ENCODE measurements at places on chromosomes 3 and 15.
A peak's percentile ranks its signal among the peaks of the same experiment; 100 is the strongest.

GRCh38 chr3:135314237-135314636 is 519.2 kb downstream of the EPHB1 start:
- DNase-seq = no peak

GRCh38 chr3:197697355-197697754 is 39.3 kb downstream of the RUBCN start:
- DNase-seq = no peak

- peak; percentile 9 for DNase-seq
These were observed 67.6 kb upstream of the HACD2 start for GRCh38 chr3:123652342-123652984.

- no peak for DNase-seq
These were observed 15.6 kb upstream of the MAGEF1 start for GRCh38 chr3:184727357-184728009.

GRCh38 chr15:88031461-88031860 is 225.1 kb downstream of the NTRK3 start:
- no peak for DNase-seq

DNA sequence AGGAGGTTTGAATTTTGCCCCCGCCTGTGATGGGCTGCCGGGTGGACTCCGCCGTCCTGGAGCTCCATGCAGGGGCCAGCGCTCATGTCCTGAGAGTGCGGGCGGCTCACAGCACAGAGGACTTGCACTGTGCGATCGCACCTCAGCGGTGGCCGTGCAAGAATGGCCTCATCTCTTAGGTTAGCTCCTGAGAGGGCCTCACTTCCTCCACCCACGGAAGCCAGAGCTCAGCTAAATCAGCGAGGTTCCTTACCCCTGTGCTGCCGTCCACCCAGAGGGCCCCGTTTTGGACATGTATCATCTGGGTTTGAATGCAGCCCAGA is 72.0 kb upstream of the PCSK6 start:
- no peak for DNase-seq

DNA sequence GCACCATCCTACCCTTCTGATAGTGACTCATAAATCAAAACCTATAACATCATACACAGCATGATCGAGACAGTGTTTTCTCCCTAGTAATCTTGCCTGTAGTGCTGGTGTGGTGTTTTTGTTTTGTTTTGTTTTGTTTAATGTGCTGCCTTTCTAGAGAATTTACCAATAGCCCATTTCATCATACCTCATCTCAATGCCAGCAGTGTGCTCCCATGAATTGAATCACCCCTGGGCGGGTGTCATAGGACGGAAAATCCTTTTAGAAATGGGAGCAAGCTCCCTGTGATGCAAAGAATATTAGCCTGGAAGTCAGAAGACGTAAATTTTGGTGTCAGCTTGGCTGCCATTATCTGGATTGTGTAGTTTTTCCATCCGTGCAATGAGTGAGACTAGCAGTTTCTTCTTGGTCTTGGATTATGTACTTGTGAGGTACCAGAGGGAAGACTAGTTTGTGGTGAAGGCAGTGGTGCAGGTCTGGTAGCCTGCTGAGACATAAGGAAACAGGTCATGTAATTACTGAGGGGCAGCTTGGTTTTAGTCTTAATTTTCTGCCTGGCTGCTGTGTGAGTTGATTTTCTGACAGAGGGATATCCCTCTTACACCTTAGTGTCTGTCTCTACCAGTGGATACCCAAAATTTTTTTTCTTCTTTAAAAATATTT is 29.9 kb downstream of the IGSF10 start:
- no peak for DNase-seq

- no peak for DNase-seq
These were observed 102.0 kb upstream of the PRICKLE2 start for GRCh38 chr3:64327100-64327804.

DNA sequence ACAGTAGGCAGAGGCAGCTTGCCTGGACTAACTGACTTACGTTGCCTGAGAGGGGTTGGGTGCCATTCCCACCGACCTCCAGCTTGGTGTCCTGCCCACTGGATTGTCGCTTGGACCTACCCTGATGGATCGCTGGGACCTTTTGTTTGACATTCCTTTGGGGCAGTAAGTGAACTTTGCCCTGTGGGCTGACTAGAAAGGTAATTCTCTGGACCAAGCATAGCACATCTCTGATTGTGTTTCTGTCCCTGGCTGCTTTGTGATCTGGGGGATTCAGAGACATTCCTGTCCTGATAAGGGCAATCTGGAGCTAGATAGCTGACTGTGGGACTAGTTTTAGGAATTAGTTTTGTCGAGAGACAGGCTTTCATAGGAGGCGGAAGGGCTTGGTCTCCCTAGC is 19.5 kb upstream of the IFT57 start:
- no peak for DNase-seq

- DNase-seq = no peak
These were observed 50.8 kb upstream of the PPIB start for GRCh38 chr15:64213646-64214045.

- no peak for DNase-seq
These were observed 25.9 kb downstream of the CEMIP start for GRCh38 chr15:80804970-80805495.

GRCh38 chr15:77503764-77504163 is 83.1 kb downstream of the HMG20A start:
- DNase-seq = no peak

DNA sequence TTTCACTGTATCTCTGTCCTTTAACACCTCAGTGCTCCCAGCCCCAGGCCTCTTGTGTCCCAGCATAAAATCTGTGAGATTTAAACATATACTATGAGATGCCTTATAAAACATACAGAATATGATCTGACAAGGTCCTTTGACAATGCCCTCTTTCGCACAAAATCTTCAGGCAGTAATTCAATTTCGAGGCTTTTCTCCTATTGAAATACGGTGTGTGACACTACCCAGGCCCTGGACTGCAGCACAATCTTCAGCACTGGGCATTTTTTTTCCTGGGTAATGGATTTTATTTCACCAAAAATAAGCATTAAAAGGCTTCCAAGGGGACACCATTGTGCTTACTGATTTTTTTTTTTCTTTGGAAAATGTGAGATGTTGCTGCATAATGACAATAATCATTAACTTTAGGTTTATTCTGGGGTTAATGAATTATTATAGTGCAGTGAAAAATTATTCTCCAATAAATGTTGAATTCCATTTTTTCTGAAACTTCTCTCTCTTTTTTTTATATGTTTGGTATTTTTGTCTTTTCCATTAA is 40.9 kb upstream of the FAM3D start:
- DNase-seq = no peak

GRCh38 chr3:134665243-134665642 is 14.4 kb upstream of the KY start:
- no peak for DNase-seq

- DNase-seq = no peak
These were observed 42.8 kb downstream of the POMGNT2 start for GRCh38 chr3:43063114-43063513.

- no peak for DNase-seq
These were observed 529.6 kb downstream of the SHQ1 start for GRCh38 chr3:72318504-72319193.
